ENCODE measurements at places on chromosomes 5 and 9.

GRCh38 chr9:92882276-92882675, 4.4 kb upstream of the ZNF484 start:
- no peaks in the 10 kb centered on the region for H3K27me3 ChIP-seq
- H3K4me1 ChIP-seq: peaks cover 19% of the 10 kb centered on the region
- no peak overlapping the region for H3K27ac ChIP-seq
- H3K36me3 ChIP-seq: no peaks in the 10 kb centered on the region

GRCh38 chr5:179805529-179806249, 977 bp downstream of the MGAT4B start:
- H3K27ac ChIP-seq: peak overlapping the region; percentile 78
- no peaks in the 10 kb centered on the region for H3K36me3 ChIP-seq
- no peaks in the 10 kb centered on the region for H3K27me3 ChIP-seq
- peak; percentile 65 for DNase-seq

GRCh38 chr5:168642019-168642418, 62.9 kb upstream of the PANK3 start:
- H3K36me3 ChIP-seq: no peaks in the 10 kb centered on the region
- H3K4me3 ChIP-seq: no peak overlapping the region
- no peak overlapping the region for H3K27ac ChIP-seq
- no peaks in the 10 kb centered on the region for H3K4me1 ChIP-seq

- H3K27me3 ChIP-seq: no peaks in the 10 kb centered on the region
- no peaks in the 10 kb centered on the region for H3K4me1 ChIP-seq
- no peak overlapping the region for H3K27ac ChIP-seq
- no peak overlapping the region for H3K4me3 ChIP-seq
Measured at GRCh38 chr9:130858739-130859705, 24.0 kb downstream of the ABL1 start.

DNA sequence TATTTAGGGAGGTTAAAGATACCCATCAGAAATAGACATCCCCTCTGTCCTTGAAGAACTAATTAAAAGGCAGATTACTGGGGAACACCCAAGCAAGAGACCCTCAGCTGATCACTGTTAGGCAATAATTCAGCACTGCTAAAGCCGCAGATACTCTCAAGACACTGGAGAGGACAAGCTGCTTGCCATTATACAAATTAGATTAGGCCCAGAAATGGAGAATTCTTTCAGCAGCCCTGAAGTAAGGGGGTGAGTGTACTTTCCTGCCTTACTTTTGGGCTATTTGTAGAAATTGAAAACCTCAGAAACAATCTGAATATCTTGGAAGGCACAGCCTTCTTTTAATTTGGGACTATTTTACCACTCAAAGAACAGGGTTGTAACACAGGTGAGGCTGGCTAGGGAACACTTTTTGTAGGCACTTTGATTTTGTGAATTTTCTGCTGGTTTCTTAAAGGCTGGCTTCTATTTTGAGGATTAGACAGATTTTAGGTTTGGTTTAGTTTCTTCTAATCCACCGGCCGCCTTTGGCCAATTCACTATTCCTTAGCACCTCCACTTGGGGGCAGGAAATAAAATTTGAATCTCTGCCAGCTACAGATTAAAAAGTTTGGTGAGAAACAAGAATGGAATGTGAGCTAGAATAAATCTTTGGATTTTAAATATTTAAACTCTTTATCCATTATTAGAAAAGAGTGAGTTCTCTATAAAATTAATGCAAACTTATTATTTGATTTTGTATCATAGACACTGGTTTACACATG, 106.0 kb downstream of the SMARCA2 start:
- H3K27me3 ChIP-seq: no peaks in the 10 kb centered on the region
- no peak for DNase-seq
- 0 out of 2 replicates have a peak, but pooled peaks cover 4% of the 10 kb centered on the region for H3K4me1 ChIP-seq
- H3K36me3 ChIP-seq: peaks cover 14% of the 10 kb centered on the region
- H3K4me3 ChIP-seq: no peak overlapping the region
- H3K27ac ChIP-seq: no peak overlapping the region

DNA sequence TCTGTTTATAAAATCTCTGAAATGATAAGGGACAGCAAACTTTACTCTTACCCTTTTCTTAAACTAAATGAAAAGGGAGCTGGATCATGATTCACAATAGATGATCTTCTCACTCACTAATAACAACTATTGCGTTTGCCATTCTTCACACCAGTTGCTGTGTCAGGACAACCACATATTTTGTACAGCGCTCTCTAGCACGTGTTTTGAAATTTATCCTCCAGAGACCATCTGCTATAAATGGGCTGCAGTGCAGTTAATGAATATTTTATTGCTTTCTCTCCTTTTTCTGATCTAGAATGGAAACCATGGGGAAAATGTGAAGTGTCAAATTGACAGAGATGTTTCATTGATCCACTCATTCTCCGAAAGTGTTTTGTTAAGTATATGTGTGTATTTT, 258.4 kb upstream of the CCNH start:
- H3K36me3 ChIP-seq: no peaks in the 10 kb centered on the region
- H3K4me3 ChIP-seq: no peak overlapping the region
- H3K27ac ChIP-seq: no peak overlapping the region
- H3K4me1 ChIP-seq: no peaks in the 10 kb centered on the region
- no peak for DNase-seq

DNA sequence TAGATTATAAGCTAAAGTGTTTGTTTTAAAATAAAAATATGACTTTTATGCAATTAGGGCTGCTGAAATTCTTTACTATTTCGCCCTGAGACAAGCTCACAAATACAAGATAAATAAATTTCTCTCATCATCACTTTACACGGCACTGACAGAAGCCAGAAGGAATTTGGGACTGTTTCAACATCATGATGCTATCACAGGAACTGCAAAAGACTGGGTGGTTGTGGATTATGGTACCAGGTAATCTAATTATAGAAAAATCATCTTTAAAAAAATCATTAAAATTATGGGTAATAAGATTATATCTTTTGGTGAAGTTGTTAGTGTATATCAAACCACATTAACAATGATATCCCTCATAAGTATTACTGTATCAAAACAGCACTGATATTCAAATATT, 95.0 kb downstream of the MAN2A1 start:
- no peaks in the 10 kb centered on the region for H3K4me1 ChIP-seq
- peaks cover 33% of the 10 kb centered on the region for H3K36me3 ChIP-seq
- no peak overlapping the region for H3K4me3 ChIP-seq

GRCh38 chr9:15468145-15468544, 42.6 kb downstream of the PSIP1 start:
- H3K4me3 ChIP-seq: no peak overlapping the region
- H3K36me3 ChIP-seq: no peaks in the 10 kb centered on the region

DNA sequence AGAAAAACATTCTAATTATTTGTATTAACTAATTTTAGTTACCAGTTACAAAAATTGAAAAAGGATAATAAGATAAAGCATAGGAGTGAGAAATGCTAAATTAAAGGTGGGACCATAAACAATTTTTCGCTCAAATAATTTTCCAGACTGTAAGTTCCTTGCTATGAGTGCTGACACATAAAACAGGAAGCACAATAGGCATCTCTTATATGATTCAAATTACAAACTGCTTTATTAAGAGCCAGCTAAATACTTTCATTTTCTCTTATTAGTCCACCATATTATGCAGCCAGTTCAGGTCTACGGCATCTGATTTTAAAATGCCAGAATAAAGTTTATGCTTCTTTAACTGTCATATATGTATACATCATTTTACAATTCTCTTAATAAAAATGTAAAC, 4.4 kb downstream of the RC3H2 start:
- no peaks in the 10 kb centered on the region for H3K27me3 ChIP-seq
- H3K36me3 ChIP-seq: peaks cover 10% of the 10 kb centered on the region
- peak overlapping the region; percentile 36 for H3K4me3 ChIP-seq
- no peak overlapping the region for H3K27ac ChIP-seq
- DNase-seq: peak; percentile 32

DNA sequence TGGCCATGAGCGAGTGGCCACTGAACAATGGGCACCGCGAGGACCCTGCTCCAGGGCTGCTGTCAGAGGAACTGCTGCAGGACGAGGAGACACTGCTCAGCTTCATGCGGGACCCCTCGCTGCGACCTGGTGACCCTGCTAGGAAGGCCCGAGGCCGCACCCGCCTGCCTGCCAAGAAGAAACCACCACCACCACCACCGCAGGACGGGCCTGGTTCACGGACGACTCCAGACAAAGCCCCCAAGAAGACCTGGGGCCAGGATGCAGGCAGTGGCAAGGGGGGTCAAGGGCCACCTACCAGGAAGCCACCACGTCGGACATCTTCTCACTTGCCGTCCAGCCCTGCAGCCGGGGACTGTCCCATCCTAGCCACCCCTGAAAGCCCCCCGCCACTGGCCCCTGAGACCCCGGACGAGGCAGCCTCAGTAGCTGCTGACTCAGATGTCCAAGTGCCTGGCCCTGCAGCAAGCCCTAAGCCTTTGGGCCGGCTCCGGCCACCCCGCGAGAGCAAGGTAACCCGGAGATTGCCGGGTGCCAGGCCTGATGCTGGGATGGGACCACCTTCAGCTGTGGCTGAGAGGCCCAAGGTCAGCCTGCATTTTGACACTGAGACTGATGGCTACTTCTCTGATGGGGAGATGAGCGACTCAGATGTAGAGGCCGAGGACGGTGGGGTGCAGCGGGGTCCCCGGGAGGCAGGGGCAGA, 53.3 kb downstream of the JADE2 start:
- 0 out of 2 replicates have a peak, but pooled peaks cover 3% of the 10 kb centered on the region for H3K36me3 ChIP-seq
- H3K27ac ChIP-seq: no peak overlapping the region
- no peak for DNase-seq
